ENCODE measurements at places on chromosomes 12 and 14.

- no peak for DNase-seq
Measured at GRCh38 chr12:1481326-1481725, 113.1 kb downstream of the FBXL14 start.

- no peak for DNase-seq
Measured at GRCh38 chr12:12718853-12719252, 1.7 kb downstream of the CDKN1B start.

DNA sequence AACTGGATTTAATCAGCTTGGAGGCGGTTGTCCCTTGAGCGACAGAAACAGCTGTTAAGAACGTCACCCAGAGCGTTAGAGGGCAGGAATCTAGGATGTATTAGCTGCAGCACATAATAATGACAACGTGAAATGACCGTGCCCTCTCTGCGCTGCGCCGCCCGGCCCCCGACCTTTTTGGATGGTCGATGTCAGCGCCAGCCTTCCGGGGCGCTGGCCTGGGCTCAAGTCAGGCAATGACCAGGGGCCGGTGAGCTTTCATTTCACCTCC, 427 bp upstream of the TMEM120B start:
- DNase-seq = no peak

DNA sequence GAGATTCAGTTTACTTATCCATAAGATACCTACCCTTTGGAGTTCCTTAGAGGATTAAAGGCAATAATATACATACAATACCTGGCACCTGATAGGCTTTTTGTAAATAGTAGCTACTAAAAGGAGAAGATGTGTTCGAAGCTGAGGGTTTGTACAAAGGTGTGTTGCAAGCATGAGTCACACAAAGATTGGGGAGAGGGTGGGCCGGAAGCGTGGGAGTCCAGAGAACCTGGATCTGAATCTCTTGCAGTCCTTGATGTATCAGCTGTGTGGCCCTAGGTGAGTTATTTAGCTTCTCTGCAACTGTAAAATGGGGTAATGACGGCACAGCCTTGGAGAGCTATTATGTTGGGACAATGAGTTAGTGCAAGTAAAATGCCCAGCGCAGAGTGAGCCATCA, 61.6 kb upstream of the PSMC1 start:
- DNase-seq = no peak

- no peak for DNase-seq
Measured at GRCh38 chr14:23665302-23666016, 29.3 kb downstream of the DHRS2 start.

- DNase-seq = no peak
Measured at GRCh38 chr12:25376985-25377384, 126.3 kb upstream of the KRAS start.

GRCh38 chr14:21068521-21069387, 1.4 kb upstream of the ARHGEF40 start:
- DNase-seq = no peak

DNA sequence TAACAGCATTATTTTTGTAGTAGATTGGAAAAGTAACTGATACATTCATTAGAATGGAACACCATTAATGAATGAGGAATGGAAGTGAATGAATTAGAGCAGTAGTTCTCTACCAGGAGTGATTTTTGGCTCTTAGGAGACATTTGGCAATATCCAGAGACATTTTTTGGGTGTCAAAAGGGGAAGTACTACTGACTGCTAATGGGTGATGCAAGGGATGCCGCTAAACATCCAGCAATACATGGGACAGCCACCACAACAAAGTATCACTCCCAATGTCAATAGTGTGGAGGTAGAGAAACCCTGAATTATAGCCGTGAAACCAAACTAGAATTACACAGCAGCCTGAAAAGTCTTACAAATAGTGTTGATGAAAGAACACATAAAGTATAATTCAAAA, 1.5 kb downstream of the CHURC1 start:
- DNase-seq = no peak

DNA sequence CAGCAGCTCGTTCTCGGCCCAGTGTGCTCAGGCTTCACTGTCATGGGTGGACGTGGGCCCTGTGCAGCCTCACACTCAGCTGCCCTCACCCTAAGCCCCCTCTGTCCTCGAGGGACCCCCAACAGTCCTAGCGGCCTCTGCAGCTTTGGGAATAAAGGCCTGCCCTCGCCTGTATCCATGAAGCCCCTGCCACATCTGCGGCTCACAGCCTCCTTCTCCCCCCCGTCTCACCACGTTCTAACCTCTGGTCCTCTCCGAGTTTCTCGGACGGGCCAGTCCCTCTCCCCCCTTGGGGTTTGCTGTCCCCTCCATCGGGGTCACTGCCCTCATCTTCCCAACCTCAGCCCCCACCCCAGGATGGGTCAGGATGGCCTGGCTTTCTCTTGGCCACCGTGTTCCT, 30.2 kb upstream of the GALNT9 start:
- no peak for DNase-seq

GRCh38 chr12:3480764-3481163, 10.2 kb upstream of the PRMT8 start:
- no peak for DNase-seq

GRCh38 chr14:51860825-51861499, 550 bp downstream of the GNG2 start:
- DNase-seq = no peak

DNA sequence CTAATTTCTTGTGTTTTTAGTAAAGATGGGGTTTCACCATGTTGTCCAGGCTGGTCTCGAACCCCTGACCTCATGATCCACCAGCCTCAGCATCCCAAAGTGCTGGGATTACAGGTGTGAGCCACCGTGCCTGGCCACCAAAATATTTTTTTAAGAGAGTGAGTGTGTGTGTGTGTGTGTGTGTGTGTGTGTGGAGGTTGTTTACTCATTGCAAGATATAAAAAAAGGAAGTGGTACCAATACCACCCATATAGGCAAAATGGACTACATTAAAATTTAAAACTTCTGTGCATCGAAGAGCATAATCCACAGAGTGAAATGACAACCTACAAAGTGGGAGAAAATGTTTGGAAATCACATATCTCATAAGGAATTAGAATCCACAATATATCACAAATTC, 15.5 kb upstream of the CLEC2A start:
- DNase-seq = no peak

DNA sequence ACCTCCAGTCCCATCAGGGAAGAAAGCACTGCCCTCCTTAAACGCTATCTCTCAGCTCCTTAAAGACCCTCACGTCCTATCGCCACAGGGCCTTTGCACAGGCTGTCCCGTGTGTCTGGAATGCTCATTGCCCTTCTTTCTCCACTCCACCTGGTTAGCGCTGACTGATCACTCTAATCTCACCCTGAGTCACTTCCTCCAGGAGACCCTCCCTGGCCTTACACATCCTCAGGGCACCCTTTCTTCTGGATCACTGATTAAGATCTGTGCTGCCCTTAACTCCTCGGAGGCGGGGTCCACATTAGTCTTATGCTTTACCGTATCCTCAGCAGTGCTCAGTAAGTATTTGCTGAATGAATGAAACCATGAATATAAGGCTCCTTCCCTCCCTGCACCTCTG, 94.7 kb downstream of the SYNE3 start:
- no peak for DNase-seq

GRCh38 chr12:68367903-68368302, 35.7 kb upstream of the MDM1 start:
- DNase-seq = no peak

DNA sequence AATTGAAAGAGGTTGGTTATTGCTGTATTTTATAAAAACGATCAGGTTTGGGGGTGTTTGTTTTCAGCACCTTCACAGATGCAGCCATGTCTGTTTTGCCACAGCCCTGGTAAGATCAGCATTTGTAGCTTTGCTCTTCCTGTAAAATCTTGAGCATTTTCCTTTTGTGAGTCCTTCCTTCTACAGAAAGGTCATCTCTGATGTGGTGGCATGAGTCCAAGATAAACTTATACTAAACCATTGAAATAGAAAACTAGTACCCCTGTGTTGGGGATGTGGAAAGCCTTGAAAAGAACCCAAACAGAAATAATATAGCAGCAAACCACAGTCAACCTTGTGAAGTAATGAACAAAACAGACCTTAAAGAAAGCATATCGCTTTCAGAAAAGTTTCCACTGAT, 85.5 kb downstream of the TGFB3 start:
- DNase-seq = no peak

GRCh38 chr12:90940872-90941499, 14.0 kb downstream of the CCER1 start:
- DNase-seq = peak; percentile 26

DNA sequence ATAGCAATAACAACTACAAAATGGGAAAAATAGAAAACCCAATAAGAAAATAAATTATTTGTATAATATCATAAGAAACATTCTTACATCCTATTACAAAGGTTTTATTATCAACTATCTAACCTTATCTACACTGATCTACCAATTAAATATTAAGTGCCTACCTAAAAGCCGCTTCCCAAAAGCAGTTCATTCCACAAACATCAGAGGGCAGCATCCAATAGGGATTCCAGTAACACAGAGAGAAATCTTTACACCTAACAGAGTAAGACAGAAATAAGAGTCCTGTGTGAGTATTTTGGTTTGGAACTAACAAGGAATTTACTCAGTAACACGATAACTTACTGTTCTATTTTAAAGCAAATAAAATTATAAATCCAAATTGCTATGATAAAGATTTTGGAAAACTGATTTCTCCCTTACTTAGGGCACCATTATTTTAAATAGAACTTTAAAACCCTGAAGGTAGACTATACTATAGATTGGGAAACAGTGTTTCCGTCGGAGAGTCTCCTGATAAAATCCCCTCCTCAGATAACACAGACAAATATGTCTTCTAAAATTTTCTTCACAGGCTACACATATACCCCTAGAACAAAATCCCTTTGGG, 15.0 kb downstream of the GXYLT1 start:
- DNase-seq = no peak

DNA sequence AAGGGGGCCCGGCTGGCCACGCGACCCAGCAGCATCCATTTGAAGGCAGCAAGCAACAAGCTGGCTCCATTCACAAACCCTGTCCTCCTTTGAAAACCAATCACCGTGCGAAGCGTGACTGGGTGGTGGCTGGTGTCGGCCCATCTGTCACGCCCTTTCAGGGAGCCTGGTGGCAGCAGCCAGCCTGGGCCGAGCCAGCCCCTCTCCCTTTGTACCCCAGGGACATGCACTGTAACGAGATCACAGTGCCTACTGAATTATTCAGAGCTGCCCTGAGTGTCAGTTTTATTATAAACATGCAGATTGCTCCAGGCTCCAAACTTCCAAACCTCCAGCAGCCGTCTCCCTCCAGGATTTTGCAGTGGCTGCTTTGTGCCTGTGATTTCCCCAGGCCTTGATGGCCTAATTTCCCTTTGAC, 22.3 kb upstream of the CTDSP2 start:
- peak; percentile 47 for DNase-seq

- no peak for DNase-seq
Measured at GRCh38 chr14:32258336-32258993, 55.4 kb upstream of the RNU6-8 start.

- no peak for DNase-seq
Measured at GRCh38 chr14:65000898-65001591, 14.3 kb downstream of the FNTB start.

GRCh38 chr14:88241810-88242209, 81.3 kb downstream of the KCNK10 start:
- DNase-seq = no peak

- DNase-seq = no peak
Measured at GRCh38 chr12:25388183-25388582, 137.5 kb upstream of the KRAS start.

GRCh38 chr12:93614917-93615596, 42.6 kb downstream of the SOCS2 start:
- DNase-seq = no peak

GRCh38 chr12:117686911-117687377, 281.8 kb downstream of the KSR2 start:
- no peak for DNase-seq

DNA sequence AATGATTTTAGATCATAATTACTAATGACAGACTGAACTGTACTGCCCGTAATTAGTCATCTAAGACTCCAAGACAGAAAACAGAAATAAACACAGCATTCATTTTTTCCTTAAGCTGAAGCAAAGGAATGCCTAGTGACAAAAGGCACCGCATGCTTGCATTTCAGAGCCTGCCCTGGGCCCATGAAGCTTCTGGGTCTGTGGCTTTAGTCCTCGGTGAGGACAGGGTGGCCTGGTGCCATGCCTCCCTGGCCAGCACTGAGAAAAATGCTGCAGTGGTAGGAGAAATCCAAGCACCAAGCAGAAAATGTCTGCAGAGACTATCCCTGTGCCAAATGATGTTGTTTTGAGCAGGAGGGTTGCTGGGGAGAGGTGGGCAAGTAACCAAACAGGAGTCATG, 171.6 kb downstream of the CALM1 start:
- no peak for DNase-seq

- no peak for DNase-seq
Measured at GRCh38 chr14:104150136-104151025, 12.0 kb downstream of the KIF26A start.

DNA sequence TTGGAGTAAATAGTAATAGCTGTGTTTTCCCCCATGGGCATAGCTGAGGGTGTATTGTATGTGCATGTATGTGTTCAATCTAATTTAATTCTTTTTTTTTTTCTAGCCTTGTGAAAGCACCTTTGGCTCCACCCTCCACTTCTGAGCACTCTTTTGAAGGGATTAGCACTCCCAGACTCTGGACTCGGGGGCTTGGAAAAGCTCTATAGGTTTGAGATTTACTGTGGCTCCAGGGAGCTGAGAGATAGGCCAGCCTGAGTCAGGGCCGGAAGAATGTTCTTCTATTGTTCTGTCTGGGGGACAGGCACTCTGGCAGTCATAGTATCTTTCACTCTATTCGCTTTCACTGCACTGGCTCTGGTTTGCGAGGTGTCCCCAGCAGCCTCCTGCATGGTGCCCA, 540.0 kb upstream of the TBX3 start:
- DNase-seq = no peak

GRCh38 chr12:103442822-103443221, 52.9 kb downstream of the C12orf42 start:
- DNase-seq = no peak

GRCh38 chr14:20712904-20713303, 24.3 kb downstream of the ANG start:
- DNase-seq = no peak

DNA sequence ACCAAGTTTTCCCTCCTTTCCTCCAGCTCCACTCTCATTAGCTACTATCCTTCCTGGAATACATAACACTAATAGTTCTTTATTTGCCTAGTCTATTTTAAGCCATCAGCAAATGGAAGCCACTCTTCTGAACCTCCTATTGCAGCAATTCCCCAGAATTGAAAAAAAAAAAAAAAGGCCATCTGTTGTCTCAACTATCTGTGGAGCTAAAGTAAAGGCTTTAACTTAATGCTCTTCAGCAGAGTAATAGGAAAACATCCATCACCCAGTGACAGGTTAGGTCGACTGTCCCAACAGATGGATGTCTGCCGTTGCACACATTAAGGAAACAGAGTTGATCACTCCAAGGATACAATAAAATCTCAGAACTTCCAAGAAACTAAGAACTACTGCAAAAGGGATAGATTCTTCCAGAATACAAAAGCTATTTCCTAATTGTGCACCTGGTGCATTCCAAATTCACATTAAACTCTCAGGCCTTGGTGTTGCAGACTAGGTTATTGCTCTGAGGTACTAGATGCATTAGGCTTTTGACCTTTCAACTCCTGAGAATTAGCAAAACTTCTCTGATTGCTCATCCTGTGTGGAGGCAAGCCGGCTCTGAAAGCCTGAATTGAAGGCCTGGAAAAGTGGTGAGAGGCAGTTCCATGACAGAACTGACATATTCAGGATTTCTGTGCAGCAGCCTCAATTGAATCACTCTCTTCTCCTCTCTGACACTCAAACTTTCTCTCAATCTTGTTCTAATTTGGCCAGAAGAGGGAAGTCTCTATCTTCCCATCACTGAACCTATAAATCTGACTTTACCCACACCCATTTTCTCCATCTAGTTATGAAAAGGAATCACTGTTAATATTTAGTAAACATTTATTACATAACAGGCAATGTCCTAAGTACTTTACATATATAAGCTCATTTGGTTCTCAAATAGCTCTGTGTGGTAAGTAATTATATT, 238.4 kb upstream of the HMGA2 start:
- no peak for DNase-seq
